NCI-H187 treated with DMSO at 0.1 percent for 48 hours (cell line): ENCODE measurements at places on chromosomes 16 and 17.

DNA sequence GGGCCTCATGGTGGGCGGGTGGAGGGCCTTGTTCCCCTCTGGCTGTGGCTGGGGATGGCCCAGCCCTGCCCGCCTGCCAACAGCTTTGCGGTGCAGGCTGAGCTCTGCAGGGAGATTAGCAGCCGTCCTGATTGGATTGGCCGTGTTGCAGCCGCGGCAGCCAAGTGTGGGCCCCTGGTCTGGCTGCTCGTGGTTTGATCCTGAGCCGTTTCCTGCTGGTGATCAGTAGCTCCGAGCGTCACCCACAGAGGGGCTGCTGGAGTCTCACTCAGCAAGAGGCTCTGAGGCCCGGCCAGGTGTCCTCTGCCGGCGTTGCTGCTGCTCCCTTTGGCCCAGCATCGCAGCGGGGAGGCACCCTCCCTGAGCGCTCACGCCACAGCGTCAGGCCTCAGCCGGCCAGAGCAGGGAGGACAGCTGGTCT lies 32.5 kb downstream of the BAIAP2 start:
- DNase-seq = no peak

GRCh38 chr16:13178318-13178717 lies 276.9 kb downstream of the SHISA9 start:
- DNase-seq = no peak

GRCh38 chr16:55575496-55575895 lies 9.0 kb downstream of the CAPNS2 start:
- no peak for DNase-seq

- DNase-seq = no peak
Observed at GRCh38 chr16:75304521-75305363, 53.3 kb upstream of the BCAR1 start.

DNA sequence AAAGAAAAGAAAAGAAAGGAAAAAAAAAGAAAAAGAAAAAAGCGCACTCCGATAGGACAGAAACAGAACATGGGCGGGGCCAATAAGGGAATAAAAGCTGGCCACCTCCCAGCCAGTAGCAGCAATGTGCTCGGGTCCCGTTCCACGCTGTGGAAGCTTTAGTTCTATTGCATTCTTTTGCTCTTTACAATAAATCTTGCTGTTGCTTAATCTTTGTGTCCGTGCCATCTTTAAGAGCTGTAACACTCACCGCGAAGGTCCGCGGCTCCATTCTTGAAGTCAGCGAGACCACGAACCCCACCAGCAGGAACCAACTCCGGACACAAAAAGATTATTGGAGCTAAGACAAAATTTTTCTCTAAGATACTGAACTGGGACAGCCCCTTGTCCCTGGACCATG lies 3.1 kb upstream of the ARL5C start:
- DNase-seq = no peak

GRCh38 chr17:17034026-17034425 lies 8.2 kb upstream of the MPRIP start:
- no peak for DNase-seq

DNA sequence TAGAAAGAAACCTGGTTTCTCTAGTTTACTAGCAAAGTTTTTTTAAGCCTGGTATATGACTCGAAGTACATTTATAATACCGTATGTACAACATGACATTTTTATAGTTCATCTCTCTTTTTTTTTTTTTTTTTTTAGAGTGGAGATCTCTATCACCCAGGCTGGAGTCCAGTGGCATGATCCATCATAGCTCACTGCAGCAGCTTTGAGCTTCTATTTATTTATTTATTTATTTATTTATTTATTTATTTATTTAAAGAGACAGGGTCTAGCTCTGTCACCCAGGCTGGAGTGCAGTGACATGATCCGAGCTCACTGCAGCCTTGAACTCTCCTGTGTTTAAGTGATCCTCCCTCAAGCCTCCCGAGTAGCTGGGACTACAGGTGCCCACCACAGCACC lies 25.9 kb upstream of the VPS4A start:
- DNase-seq = no peak

DNA sequence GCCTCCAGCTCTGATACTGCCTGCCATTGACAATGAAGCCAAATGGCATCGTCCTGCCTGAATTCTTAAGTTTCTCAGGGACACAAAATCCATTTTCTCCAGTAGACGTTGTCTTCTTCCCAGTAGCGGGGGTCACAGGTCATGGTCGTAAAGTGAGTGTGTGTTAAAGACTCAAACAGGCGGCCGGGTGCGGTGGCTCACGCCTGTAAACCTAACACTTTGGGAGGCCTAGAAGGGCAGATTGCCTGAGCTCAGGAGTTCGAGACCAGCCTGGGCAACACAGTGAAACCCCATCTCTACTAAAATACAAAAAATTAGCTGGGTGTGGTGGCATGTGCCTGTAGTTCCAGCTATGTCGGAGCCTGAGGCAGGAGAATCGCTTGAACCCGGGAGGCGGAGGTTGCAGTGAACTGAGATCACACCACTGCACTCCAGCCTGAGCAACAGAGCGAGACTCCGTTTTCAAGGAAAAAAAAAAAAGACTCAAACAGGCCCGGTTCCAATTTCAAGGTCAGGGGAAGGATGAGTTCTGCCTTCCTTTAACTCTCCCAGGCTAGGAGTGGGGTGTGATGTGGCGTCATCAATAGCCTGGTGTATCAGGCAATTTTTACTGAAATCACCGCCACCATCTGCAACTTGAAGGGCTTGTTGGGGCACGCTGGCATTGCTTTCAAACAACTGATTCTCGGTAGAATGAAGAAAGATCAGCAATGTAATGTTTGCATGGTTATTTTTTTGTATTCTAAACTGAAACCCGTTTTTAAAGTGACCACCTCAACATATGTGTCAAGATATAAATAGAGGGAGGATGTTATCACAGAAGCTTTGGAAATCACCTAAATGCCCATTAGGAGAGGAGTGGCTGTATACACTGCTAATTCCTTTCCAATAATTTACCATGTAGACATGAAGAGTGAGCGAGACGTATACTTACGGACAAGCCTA lies 91.0 kb downstream of the WSCD1 start:
- DNase-seq = no peak

GRCh38 chr17:76594690-76595089 lies 9.0 kb upstream of the ST6GALNAC2 start:
- no peak for DNase-seq

- DNase-seq = no peak
Observed at GRCh38 chr16:70730031-70730430, 44.2 kb upstream of the MTSS2 start.

DNA sequence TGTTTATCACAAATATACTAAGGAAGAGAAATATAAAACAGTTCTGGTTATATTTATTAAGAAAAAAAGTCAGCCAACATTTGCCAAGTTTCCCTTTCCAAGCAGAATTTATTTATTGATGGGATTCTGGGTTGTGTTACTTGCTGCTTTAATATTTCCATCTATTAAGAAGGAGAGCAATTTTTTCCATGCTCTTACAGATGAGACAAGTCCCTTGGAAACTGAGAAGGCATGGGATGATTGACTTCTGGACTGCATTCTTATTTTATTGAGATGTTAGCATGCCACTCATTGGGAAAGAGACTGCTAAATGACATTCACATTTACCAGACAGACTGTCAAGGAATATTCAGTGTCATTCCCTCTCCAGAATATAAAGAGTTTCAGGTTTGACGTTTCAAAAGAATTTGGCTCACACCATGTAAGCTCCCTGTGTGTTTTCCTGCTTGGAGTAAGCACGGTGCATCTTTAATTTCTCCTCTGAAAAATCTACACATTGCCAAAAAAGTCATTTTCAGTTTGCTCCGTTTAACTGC lies 1565.2 kb upstream of the GOT2 start:
- DNase-seq = no peak

DNA sequence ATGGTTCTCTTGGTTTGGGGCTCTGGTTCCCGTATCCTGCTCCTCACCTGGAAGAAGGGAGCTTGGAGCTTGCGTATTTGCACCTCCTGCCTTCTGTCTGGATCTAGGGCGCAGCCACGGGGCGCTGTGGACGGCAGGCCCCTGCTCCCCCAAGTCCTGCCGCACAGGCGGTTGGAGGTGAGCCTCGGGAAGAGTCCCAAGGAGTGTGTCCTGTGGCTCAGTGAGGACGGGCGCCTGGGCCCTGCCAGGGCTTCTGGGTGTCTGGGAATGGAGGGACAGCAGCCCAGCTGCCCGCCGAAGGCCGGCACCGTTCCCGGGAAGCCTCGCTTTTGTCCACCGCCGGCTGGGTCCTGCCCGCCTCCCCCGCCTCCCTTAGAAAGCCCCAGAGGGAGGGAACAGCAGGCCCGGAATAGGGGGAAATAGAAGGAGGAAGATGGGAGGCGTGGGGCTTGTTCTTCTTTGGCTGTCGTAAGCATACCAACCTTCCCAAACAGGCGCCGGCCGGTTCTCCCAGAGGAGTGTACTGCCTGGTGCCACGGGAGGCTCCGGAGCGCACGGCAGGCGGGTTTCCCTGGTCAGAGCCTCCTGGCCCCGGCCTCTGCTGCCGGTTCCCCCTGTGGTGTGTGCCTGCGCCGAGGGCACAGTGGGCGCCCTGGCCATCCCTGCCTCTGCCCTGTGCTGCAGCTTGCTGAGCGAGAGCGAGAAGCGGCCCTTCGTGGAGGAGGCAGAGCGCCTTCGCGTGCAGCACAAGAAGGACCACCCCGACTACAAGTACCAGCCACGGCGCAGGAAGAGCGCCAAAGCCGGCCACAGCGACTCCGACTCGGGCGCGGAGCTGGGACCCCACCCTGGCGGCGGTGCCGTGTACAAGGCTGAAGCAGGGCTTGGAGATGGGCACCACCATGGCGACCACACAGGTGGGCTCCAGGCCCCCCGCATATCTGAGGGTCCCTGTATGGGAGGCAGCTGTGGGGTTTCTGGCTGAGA lies 1.8 kb downstream of the SOX8 start:
- no peak for DNase-seq

DNA sequence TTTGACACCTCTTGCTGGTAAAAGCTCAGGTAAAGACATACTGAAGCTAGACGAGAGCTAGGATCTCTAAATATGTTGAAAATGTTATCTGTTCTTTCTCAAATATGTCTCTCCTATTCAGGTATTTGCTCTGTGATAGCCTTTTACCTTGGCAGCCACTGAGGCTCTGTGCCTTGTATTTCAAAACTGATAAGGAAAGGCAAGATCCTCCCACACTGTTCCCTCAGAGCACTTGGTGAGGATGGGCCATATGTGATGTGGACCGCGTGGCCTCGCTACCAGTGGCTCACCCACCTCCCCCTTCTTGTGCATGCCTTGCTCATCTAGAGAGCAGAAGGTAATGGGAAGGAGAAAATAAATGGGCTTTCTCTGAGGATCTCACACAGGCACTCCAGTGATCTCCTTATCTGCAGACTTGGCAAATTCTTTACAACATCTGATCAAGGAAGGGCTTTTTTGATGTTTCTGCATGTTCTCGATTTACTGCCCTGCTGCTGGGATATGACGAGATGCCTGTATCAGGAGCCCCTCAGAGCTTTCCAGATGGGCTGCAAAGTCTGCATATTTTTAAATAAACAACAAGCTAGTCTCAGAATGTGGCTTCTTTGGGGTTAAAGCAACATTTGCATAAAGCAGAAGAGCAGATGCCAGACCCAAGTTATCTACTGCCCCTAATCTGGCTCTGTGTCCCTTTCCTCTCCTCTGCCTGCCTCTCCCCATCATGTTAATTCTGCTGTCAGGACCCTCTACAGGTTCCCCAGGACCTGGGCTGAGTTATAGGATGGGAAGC lies 16.9 kb downstream of the HOXB1 start:
- DNase-seq = no peak

DNA sequence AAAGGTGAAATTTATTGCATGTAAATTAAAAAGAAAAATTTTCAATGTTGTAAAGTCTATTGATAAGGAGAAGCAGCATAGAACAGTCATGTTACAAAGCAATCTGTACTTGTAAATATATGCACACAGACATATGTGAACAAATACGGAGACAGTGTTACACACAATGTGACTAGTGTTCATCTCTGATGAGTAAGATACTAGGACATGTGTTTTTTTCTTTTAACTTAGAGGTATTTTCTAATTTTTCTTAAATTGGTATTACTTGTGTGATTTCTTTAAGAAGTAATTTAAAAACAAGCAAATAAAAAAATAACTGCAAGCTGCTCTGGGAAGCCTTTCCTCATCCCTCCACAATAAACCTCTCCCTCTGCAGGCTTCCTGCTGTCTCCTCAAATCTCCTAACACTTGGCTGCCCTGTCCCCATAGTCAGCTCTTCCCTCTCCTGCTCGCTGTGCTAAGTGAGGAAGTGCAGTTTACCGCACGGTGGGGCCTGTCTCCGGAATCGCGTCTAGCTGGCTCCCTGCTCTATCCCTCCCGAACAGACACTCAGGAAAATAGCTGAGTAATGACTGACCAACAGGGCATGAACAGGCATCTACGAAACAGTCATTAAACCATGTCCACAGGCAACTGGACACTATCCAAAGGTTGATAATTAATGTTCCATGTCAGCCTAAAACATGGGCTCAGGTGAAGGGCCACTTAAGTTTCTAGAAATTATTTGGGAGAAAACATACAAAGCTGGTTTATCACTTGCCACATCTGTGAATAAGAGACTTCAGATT lies 35.9 kb downstream of the CMTM4 start:
- DNase-seq = no peak

DNA sequence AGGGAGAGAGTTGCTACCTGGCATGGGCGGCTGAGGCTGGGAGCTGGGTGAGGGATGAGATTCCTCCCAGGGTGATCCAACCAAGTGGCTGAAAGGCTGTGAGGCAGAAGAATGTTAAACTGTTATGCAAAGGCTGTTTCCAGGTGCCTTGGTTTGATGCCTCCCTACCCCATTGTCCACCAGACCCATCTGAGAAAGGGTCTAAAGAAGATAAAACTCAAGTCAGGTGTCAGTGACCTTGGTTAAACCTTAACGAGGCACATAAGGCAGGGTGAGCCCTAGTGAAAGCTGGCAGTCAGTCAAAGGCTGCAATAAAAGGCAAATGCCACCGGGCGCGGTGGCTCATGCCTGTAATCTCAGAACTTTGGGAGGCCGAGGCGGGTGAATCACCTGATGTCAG lies 23.8 kb downstream of the LDHD start:
- no peak for DNase-seq

DNA sequence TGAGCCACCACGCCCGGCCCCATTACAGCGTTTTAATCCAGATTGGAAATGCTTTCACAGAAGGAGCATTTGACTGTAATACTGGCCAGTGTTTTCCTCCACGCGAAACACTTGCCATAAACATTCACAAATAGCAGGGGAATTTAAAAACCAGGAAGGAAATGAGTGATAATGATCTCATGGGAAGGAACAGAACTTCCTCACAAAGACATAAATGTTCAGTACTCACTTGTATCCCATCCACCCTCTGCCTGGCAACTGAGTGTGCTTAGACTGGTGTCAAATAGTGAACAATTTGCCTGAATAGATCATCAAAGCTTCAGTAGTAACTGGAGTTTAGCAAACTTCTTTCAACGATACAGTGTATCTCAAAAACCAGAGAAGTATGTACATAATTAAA lies 54.1 kb downstream of the PSMD12 start:
- DNase-seq = no peak
